ENCODE measurements at places on chromosomes 6 and 20.

- DNase-seq, result no peak
Observed at GRCh38 chr6:38051819-38052434, 232.4 kb downstream of the ZFAND3 start.

- no peak for DNase-seq
Observed at GRCh38 chr20:59425572-59425971, 125.2 kb downstream of the EDN3 start.

- DNase-seq, result no peak
Observed at GRCh38 chr6:36967757-36968156, 13.2 kb downstream of the PI16 start.

- DNase-seq, result no peak
Observed at GRCh38 chr20:15642676-15643075, 930.6 kb downstream of the KIF16B start.

DNA sequence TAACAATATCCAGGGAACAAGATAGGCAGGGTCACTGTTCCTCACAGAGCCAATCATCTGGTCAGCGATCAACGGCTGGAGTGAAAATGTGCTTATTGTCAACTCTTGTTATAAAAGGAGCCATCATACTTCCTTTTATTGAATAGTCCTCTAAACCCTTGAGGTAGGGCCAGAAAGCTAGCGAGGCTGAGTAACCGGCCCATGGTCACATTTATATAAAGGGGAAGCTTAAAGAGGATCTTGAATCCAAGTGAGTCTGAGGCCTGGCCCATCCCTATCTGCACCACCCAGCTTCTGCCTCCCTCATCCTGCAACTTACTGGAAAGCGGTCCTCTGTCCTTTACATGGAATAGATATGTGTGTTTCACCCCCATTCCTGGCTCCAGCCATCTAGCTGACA, 9.5 kb downstream of the PHACTR3 start:
- no peak for DNase-seq

GRCh38 chr6:81304466-81304865, 448.0 kb downstream of the TENT5A start:
- DNase-seq, result no peak

DNA sequence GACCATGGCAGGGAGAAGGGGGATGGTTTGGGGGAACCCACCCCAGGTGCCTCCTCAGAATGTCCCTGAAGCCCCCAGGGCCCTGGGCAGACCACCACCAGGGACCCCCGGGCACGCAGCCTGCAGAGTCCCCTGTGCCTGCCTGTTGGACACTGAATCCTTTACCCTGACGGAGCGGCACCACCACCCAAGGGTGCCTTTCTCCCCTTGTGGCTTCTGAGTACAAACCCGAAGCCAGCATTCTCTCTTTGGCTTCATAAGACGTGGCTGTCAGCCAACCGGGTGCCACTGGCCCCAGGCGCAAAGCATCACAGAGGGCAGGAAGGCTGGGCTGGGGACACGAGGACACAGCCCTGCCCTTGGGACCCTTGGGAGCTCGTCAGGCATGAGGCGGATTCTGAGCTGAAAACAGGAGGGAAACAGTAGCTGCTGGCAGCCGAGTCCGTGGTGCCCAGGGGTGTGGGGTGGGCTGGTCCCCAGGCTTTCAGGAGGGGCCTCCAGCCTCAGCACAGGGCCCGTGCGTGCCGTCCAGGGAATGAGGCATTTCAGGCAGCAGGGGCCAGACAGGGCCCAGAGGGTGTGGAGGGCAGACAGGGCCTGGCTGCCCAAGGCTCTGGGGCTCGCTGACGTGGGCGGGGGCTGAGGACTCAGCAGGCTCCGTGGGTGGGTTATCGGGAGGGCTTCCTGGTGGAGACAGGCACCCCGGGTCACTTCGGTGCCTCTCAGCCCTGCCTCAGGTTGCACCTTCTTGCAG, 3.5 kb downstream of the COL9A3 start:
- DNase-seq, result no peak

Data from T-helper 2 cell treated with Interferon-gamma antibody and Interleukin-4, amounts not matched to agents 5 μg/mL and 100 μg/mL, for 36 hours (primary cell).